Fibroblast of skin of right quadriceps (primary cell): ENCODE measurements at places on chromosomes 4 and X.

- no peak for DNase-seq
Observed at GRCh38 chr4:139985401-139985800, 168.6 kb downstream of the MAML3 start.

- no peak for DNase-seq
Observed at GRCh38 chr4:150192986-150193385, 114.7 kb downstream of the DCLK2 start.

DNA sequence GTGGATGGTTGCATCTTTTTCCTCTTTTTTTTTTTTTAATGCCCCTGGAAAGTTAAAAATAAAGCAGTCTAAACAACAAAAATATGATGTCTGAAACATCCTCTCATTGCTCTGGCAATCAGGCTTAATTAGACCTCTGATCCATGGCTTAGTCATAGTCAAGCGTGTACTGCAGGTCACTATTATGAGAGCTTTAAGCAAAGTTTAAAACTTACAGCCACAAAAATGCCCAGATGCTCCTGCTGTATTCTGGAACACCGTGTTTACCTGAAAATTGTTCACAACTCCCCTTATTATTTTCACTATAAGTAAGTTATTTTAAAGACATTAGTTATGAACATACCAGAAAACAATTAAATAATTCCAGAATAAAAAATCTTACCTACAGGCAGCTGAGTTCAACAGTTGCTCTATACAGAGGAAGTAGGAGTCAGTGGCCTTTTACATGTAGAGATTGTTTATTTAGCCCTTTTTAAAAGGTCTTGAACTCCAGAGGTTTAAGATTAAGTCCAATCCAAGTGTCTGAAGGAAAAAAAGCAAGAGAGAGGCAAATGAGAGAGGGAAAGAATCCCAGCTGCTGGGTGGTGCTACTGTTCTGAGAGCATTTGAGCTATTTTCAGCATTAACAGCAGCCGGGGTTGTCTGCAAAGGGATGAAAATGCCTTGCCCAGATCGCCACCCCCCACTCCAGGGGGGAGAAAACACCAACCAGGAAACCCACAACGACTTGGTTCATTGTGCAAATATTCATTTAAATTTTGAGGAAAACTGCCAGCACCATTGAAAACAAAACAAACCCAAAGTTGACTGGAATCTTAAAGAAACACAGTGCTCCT lies 36.9 kb downstream of the SORBS2 start:
- peak; percentile 92 for DNase-seq

DNA sequence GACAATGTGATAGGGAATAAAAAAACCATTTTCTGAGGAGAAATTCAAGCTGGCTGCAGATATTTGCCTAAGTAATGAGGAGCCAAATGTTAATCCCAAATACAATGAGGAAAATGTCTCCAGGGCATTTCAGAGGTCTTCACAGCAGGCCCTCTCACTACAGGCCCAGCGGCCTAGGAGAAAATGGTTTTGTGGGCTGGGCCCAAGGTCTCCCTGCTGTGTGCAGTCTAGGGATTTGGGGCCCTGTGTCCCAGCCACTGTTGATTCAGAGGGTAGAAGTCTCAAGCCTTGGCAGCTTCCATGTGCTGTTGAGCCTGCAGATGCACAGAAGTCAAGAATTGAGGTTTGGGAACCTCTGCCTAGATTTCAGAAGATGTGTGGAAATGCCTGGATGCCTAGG lies 778.7 kb downstream of the CENPC start:
- no peak for DNase-seq

DNA sequence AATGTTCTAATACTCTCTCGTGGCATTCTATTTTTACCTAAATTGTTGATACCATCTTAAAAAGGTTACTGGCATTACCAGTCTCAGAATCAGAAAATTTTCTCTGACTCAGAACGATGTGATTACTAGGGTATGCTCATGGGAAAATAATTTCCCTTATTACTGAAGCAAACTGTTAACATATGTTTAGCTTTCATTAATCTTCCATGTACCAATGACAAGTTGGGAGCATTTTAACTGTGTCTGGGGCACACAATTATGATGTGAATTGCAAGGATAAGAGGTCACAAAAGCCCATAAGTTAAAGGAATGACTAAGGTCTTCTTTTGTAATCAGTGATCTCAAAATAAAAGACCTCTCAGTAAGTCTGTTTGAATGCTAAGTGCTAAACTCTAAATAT lies 1254.6 kb downstream of the PCDH18 start:
- DNase-seq, result peak; percentile 42

DNA sequence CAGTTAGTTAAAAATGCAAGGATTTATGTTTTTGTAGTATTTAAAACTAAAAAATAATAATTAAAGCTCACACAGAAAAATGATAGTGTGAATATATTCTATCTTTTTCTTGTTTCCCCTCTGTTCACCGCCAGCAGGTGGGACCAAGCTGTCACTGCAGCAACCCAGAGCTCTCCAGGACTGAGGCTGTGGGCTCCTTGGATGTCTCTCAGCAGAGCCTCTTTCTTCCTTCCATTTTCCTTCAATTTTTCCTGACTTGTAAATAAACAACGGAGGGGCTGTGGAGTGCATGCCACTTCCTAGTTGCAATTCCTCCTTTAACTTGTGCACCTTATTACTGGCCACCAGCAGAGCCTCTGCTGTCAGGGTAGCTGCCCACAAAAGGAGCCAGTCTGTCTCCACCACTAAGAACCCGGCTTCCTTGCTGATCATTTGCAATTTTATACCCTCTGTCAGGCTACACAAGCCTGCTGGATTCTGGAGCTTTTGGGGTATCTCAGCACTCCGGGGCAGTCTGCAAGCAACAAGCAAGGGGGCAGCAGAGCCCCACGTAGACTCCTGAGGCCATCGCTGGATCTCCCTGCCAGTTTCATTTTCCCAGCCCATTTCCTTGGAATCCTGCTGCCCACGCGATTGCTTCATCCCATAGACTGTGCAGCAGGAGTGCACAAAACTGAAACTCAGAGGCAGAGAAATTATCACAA lies 1467.4 kb downstream of the C4orf33 start:
- peak; percentile 75 for DNase-seq

GRCh38 chr4:147326591-147326990 lies 154.3 kb upstream of the EDNRA start:
- peak; percentile 26 for DNase-seq
